T-helper 2 cell treated with Interferon-gamma antibody and Interleukin-4, amounts not matched to agents 100 ng/mL and 5 ng/mL, for 36 hours (primary cell): ENCODE measurements at places on chromosomes 16 and 17. TPM values are rescaled to one million over a fixed set of nuclear protein-coding genes. Genes with fewer than 3 reads are reported as not detected.

The TMEM92 gene
- 0.30 and 0.59 TPM in 2 replicates for total RNA-seq

The WNK4 gene
- 0.11 and 0.50 TPM in 2 replicates for total RNA-seq

The ZFHX3 gene
- 1.2 and 1.3 TPM in 2 replicates for total RNA-seq

The KRTAP17-1 gene
- not detected in 2 replicates for total RNA-seq

The BAHCC1 gene
- 0.20 and 0.27 TPM in 2 replicates for total RNA-seq

The SULT1A4 gene
- 3.2 and 9.8 TPM in 2 replicates for total RNA-seq

The PLCG2 gene
- total RNA-seq = 4.2 and 5.7 TPM in 2 replicates

The ZNF652 gene
- total RNA-seq = 22.0 and 23.6 TPM in 2 replicates

The FA2H gene
- total RNA-seq = 0.34 and 0.75 TPM in 2 replicates

The KRT33A gene
- total RNA-seq = not detected in 2 replicates

The TNS4 gene
- 11.3 and 14.0 TPM in 2 replicates for total RNA-seq

The RNF157 gene
- total RNA-seq = 58.3 and 66.0 TPM in 2 replicates

The SPECC1 gene
- total RNA-seq = 5.0 and 6.3 TPM in 2 replicates
